ENCODE measurements at places on chromosomes 2 and 18.

- no peak overlapping the region for H3K27ac ChIP-seq
- no peaks in the 10 kb centered on the region for H3K27me3 ChIP-seq
- no peaks in the 10 kb centered on the region for H3K36me3 ChIP-seq
- H3K4me1 ChIP-seq: no peaks in the 10 kb centered on the region
These were observed 259.5 kb upstream of the CYRIA start for GRCh38 chr2:16925145-16925544.

- DNase-seq: no peak
- H3K27ac ChIP-seq: no peak overlapping the region
- H3K27me3 ChIP-seq: peaks cover 73% of the 10 kb centered on the region
- no peaks in the 10 kb centered on the region for H3K36me3 ChIP-seq
- H3K4me3 ChIP-seq: no peak overlapping the region
- H3K4me1 ChIP-seq: no peaks in the 10 kb centered on the region
These were observed 40.7 kb upstream of the CCDC150 start for GRCh38 chr2:196598846-196599245.

DNA sequence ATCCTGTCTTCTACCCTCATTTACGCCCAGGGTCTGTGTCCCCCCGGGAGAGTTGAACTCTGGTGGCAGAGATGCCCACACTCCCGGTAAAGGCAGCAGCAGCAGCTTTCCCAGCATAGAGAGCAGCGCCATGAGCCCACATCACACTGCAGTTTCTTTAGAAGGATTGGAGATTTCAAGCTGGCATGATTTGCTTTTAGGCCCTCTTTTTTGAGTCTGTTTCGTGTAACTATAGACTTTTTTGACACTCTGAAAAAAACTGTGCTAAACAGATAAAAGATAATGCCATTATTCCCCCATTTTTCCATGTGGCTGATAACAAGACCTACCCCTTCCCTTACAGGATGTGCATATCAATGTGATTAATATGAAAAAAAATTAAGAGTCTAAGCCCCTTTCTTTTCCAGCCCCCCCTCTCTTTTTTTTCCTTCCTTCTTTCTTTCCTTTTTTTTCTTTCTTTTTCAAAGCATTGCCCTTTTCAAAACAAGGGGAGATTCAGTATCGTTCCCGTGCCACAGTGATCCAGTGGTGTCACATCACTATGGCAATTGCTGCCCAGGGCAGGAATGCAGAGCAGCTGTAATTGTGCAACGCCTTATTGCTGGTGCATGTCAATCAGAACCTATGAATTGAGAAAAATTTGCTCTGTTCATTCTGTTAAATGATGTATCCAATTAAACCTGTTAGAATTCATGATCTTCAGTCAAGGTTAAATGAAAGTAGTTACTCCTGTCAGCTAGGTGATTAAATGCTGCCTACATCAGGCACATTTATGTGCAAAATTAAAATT lies 104.5 kb downstream of the CDCA7 start:
- H3K27me3 ChIP-seq: peaks cover 81% of the 10 kb centered on the region
- H3K36me3 ChIP-seq: no peaks in the 10 kb centered on the region
- H3K27ac ChIP-seq: no peak overlapping the region
- no peaks in the 10 kb centered on the region for H3K4me1 ChIP-seq
- no peak overlapping the region for H3K4me3 ChIP-seq
- no peak for DNase-seq

- no peaks in the 10 kb centered on the region for H3K4me1 ChIP-seq
- no peak for DNase-seq
- no peaks in the 10 kb centered on the region for H3K27me3 ChIP-seq
- no peak overlapping the region for H3K27ac ChIP-seq
These were observed 31.8 kb downstream of the TXNL1 start for GRCh38 chr18:56606618-56607017.

- H3K27me3 ChIP-seq: no peaks in the 10 kb centered on the region
- DNase-seq: peak; percentile 51
- peaks cover 11% of the 10 kb centered on the region for H3K4me1 ChIP-seq
- H3K4me3 ChIP-seq: no peak overlapping the region
- peaks cover 64% of the 10 kb centered on the region for H3K36me3 ChIP-seq
These were observed 12.7 kb downstream of the RMC1 start for GRCh38 chr18:23515911-23516546.

DNA sequence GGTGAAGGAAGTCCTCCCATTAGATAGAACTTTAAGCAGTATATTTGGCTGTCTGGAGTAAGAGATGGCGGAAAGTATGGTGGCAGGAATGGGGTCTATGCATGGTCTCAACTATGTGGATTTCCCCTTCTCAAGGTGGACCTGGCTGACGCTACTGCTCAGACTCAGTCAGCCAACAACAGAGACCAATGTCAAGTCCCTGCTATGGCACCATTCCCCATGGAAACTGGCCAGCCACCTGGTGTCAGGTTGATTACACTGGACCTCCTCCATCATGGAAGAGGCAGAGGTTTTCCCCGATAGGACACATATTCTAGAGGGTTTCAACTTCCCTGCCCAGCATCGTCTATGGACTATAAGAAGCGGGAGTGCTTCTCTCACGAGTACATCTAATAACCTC lies 8.6 kb upstream of the FAHD2A start:
- no peaks in the 10 kb centered on the region for H3K27me3 ChIP-seq
- no peak overlapping the region for H3K27ac ChIP-seq
- H3K4me3 ChIP-seq: no peak overlapping the region
- H3K36me3 ChIP-seq: peaks cover 3% of the 10 kb centered on the region

Data from central memory CD8-positive, alpha-beta T cell (primary cell).